ENCODE measurements at places on chromosomes 5 and 9.

GRCh38 chr5:72134226-72134899 is 27.1 kb downstream of the MAP1B start:
- no peak for DNase-seq

GRCh38 chr5:5787373-5787772 is 364.9 kb downstream of the ICE1 start:
- no peak for DNase-seq

DNA sequence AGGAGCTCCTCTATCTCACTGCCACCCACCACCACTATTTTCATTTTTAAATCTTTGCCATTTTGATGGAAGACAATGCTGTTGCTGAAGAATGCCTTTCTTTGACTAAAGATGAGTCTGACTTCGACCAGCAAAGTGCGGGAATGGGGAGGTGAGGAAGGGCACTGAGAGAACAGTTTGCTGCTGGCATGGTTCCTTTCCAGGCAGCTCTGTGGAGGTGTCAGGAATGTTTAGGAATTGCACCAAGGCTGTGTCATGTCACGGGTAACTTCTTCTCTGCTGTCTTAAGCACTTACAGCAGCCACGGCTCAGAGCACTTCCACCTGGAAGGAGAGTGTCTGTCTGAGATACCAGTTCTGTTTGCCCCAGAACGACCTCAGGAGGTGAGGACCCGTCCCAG is 41.4 kb upstream of the SHB start:
- no peak for DNase-seq

GRCh38 chr5:143516249-143516648 is 112.8 kb upstream of the NR3C1 start:
- DNase-seq = no peak

DNA sequence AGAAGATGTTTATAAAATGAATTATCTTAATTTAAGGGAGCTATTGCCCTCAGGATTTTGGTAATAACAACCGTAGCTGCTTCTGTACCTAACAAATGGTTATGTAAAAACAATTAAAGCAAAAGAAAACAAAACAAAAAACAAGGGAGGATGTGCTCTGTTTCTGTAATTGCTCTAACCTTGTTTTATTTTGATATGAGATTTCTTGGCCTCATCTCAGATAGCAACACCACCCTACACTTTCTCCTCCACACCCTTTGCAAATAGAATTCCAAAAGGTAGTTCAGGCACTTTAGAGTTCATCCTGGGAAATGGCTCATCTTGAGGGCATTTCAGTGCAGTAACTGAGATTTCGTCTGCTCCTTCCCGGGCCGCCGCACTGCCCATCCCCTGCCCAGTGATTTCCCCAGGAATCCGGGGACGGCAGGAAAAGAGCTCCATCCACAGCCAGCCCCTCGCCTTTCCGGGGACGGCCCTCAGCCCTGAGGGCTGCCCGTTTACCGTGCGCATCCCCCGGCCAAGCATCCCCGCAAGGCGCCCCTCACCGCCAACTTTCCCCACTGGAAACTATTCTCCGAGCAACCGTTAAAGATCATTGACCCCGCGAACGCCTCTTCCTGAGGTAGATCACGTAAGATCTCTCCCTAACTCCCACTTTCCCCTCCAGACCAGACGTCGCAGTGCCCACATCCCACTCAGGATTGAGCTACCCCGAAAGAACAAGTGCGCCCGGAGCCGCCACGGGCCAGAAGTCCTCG is 1.2 kb downstream of the FNBP1 start:
- no peak for DNase-seq
